Esophagus squamous epithelium (tissue), 5 donors: ENCODE measurements at places on chromosomes 1 and 21. TPM values are rescaled to one million over a fixed set of nuclear protein-coding genes. Genes with fewer than 3 reads are reported as not detected.

DNA sequence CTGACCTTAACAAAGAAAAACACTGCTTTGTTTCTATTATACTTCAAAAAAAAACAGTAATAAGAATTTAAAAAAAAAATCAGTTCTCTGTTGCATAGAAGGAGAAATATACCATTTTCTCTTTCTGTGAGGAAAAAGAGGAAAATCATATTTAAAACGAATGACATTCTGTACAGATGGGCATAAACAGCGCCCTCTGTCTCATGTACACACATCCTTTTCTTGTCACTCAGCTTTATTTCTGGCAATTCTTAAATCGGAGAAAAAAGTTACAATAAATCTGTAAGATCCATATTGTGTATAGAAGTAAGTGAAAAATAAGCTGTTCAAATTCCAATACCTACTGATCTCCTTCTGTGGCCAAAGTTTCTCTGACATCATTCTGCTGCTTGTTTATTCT, 245.4 kb downstream of the SMYD3 start:
- DNase-seq, result no peak

Gene TOMM20
- 94.3 TPM for total RNA-seq

Gene TMEM9
- 17.7 TPM for total RNA-seq

DNA sequence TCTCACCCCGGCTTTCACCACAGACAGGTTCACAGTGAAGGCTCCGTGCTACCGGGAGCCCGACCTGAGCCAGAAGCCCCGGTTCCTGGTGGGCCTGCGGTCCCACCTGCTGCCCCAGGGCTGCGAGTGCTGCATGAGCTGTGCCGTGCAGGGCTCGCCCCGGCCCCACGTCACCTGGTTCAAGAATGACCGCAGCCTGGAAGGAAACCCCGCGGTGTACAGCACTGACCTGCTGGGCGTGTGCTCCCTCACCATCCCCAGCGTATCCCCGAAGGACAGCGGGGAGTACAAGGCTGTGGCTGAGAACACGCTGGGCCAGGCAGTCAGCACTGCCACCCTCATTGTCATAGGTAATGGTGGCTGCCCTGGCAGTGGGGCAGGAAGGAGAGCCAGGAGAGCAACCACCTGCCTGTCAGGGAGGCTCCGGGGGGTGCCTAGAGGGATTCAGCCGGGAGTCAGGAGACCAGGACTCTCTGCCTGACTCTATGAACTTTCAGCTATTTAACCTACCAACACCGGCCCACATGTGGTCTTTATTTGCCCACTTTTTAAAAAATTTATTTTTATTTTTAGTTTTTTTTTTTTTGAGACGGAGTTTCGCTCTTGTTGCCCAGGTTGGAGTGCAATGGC, 36.4 kb downstream of the IGFN1 start:
- DNase-seq, result no peak

GRCh38 chr1:159750621-159751020, 30.1 kb upstream of the DUSP23 start:
- DNase-seq, result no peak
